ENCODE measurements at places on chromosomes 11 and 22.

DNA sequence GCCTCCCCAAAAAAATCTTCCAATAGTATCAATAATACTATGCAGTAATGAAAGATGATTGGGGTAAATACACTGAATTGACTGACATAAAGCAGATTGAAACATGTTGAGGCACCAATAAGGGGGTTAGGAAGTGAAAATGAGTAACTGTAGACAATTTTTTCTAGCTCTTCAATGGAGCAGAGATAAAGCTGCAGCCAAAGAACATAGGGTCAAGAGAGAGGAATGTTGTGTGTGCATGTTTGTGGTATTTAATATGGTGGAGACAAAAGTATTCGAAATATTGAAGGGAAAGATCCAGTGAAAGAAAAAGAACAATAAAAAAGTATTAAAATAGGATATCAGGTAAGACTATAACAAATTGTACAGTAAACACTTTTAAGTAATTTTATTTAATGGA lies 450.0 kb upstream of the CCDC179 start:
- no peak for DNase-seq

GRCh38 chr11:121699801-121700200 lies 247.0 kb upstream of the SORL1-AS1 start:
- DNase-seq = no peak

GRCh38 chr22:40279017-40279416 lies 67.3 kb upstream of the ADSL start:
- DNase-seq = no peak

DNA sequence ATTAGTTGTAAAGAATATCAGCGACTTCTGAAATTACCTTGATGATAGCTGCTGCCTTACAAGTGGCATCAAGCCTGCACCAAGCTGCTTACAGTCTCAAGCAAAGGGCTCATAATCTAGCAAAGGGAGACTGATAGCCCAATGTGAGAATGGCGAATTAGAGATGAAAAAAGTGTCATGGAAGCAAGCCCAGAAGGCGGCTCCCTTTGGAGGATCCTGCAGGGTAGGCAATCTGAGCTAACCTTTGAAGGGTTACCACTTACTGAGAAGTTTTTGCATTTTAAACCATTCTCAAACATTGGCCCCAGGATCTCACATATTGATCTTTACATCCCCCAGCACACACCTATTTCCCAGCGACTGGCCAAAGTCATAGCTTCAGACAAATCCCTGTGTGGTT lies 18.5 kb downstream of the GAB2 start:
- no peak for DNase-seq

DNA sequence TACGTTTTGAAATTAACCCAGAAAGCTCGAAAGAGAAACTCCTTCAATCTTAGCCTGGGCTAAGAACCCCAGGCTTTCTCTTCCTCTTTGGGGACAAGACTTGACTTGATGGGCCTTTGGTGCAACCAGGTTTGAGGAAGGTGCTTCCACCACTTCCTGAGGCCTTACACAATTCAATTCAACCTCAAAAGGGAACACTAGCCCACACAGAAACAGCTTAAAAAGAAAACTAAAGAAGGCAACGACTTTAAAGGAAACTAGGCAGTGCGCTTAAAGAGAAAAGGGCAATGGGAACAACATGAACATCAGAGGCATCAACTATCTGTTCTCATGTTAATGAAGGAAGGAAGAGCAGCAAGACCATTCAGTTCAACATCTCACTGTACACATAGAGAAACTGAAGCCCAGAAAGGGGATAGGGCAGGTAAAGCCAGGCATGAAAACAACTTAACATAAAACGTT lies 24.8 kb downstream of the PAK1 start:
- no peak for DNase-seq

DNA sequence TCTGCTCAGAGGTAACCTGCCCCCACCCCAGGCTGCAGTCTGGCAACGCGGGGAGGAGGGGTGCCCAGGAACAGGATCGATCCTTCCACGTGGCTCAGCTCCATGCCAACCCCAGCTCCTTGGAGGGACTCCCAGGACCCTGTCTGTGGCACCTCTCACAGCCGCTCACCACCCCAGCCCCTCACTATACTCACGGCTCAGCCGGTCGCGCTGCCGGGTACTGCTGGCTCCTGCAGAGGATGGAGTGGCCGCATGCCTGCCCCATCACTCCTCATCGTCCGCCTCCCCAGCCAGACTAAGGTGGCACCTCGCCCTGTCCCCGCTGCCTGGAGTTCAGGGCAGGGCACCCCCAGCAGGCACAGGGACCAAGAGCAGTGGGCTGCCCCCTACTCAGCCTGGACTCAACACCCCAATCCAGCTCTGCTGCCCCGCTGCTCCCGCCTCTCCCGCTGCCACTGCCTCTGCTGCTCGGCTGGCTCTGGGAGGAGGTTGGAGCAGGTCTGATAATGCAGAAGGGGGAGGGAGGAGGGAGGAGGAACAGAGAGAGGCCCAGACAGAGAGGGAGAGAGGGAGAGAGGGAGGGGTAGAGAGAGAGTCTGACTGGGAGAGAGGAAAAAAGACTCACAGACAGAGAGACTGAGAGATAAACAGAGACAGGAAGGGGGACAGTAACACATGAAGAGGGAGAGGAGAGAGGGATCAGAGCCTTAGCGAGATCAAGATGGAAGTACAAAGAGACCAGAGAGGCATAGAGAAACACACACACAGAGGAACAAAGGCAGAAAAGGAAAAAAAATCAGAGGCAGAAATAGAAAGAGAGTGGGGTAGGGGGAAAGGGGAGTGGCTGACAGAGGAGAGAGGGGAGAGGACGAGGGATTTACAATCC lies at the start of gene PDE2A:
PDE2A (minus strand) TSS at position 480 of the 886 bp plus-strand sequence; CDS start at position 265, 215 bp downstream.
- DNase-seq = no peak

- DNase-seq = no peak
These were observed 50.9 kb upstream of the TSPAN18 start for GRCh38 chr11:44675906-44676305.

DNA sequence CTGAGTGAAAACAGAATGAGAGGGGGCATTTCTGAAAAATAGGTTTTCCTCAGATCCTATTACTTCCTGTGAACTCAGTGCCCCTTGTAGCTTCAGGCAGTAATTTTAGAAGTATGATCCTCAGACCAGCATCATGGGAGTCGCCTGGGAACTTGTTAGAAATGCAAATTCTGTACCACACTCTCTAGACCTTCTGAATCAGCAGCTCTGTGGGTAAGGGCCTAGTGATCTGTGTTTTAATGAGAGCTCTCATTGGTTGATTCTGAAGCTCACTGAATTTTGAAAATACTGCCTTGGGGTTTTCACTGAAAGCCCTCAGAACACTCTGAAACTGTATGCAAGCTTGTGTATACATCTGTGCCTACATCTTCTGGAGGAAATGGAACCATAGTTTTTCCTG lies 647.2 kb upstream of the ANO5 start:
- no peak for DNase-seq

- DNase-seq = peak; percentile 88
These were observed 36.2 kb downstream of the TBC1D22A start for GRCh38 chr22:46798366-46799350.

GRCh38 chr11:12245549-12246016 lies 131.8 kb upstream of the PARVA start:
- DNase-seq = no peak

GRCh38 chr11:47204637-47204989 lies 10.2 kb upstream of the DDB2 start:
- DNase-seq = no peak

- DNase-seq = no peak
These were observed 9.7 kb downstream of the LRFN4 start for GRCh38 chr11:66866511-66866986.

DNA sequence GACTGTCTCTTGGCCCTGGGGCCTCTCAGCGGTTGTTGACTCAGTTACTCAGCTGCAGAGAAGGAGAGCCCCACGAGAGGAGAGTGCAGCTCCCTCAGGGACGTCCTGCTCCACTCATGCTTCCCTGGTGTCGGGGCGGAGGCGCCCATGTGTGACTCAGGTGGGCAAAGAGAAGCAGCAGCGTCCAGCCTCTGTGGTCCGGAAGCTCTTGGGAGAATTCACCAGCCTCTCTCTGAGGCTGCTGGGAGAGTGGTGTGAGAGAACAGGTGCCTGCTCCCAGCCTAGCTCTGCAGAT lies 25.7 kb downstream of the GLB1L2 start:
- no peak for DNase-seq

DNA sequence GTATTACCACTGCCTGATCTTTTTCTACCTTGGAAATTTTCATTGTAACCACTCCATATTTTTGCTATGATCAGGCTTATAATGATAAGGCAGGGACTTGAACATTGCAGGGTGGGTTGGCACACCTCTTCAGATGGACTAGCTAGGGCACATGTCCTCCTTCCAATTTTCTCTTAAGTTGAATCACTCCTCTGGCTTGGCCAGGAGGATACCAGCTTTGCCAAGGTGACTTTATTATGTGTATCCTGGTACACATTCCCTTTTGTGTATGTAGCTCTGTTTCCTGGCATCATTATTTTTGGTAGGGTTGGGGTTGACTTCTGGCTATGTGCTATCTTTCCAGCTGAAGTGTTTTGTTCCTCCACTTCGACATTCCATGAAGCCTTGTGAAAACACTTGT lies 8.5 kb upstream of the LDLRAD3 start:
- DNase-seq = no peak

- DNase-seq = no peak
These were observed 12.9 kb downstream of the SFI1 start for GRCh38 chr22:31509061-31509762.

GRCh38 chr22:29992341-29993275 lies 87.7 kb upstream of the HORMAD2 start:
- no peak for DNase-seq

GRCh38 chr22:41963453-41964111 lies 5.7 kb upstream of the SEPTIN3 start:
- DNase-seq = no peak

DNA sequence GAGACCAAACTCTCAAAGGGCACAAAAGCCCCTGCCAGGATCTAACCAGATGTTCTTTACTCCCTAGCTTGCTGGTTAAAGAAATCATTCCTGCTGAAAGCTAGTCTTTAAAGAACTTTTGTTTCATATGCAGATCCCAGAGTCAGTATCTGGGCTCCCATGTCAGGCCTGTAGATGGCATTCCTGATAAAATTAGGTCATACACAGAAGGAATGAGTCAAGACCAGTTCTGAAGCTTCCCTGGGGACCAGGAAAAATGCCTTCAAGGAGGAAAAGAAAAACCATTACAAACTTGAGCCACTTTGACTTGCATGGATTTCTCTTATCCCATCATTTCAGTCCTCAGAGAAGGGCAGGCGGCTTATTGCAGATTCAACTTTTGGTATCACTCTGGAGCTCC lies 5.9 kb downstream of the DBX1 start:
- DNase-seq = no peak

- no peak for DNase-seq
These were observed 53.9 kb downstream of the NOX4 start for GRCh38 chr11:89437317-89437716.

GRCh38 chr22:44535362-44536095 lies 37.5 kb upstream of the RTL6 start:
- DNase-seq = no peak

DNA sequence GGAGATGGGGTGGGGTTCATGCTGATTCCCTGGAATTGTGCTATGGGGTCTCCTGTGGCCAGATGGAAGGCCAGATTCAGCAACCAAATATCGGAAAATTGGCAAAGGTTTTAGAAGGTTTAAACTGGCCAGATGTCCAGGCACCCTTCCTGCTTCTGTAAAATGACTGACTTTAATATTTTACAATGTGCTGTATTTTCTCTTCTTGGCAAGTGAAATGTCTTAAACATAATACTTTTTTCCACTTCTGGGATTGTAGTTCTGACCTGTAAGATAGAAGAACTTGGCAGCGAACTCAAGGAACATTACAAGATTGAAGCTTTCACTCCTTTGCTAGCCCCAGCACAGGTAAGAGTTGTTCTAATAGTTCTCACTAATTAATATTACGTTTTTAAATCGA lies 17.5 kb downstream of the POLA2 start:
- no peak for DNase-seq

DNA sequence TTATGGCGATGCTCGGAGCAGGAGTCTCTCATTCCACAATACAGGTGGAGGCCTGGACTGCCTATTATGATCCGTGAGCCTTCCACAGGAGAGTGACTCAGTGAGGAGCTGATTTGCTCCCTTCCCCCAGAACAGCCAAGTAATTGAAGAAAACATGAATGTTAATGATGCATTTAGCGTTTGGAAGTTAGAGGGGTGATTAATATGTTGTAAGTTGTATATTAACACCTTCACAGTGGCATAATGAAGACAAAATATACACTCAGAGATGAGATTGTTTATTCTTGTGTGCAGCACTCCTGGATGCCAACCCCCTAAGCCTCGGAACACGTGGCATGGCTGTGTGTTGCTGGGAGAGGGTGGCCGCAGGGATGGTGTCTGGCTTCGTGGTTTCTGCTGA lies 98.6 kb downstream of the GRIK4 start:
- DNase-seq = no peak

DNA sequence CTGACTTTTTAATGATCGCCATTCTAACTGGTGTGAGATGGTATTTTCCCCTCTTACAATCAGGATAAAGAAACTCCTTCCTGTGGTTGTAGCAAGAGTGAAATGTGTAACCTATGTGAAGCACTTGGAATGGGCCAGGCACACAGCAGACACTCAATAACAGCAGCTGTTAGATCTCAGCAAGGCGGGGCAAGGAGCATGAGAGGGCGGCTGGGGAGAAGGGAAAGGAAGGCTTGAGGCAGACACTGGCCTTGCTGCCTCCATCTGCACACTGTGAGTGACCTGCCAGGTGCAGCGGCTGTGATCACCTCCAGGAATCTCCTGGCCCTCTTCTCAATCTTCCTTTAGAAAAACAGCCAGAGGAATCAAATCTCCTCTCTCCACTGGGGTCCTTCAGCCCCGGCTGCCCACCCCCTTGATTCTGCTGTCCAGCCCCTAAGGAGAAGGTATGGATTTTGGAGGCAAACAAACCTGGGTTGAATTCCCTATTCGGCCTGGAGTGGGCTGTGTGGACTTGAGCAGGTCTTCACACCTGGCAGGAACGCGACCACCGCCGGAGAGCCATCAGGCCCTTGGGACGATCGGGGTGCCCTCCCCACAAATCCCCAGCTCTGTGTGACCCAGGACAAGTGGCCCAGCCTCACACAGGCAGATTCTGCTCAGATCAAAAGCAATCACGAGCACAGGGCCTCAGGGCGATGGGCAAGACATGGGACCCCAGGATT lies 49.0 kb downstream of the RPUSD4 start:
- DNase-seq = no peak

DNA sequence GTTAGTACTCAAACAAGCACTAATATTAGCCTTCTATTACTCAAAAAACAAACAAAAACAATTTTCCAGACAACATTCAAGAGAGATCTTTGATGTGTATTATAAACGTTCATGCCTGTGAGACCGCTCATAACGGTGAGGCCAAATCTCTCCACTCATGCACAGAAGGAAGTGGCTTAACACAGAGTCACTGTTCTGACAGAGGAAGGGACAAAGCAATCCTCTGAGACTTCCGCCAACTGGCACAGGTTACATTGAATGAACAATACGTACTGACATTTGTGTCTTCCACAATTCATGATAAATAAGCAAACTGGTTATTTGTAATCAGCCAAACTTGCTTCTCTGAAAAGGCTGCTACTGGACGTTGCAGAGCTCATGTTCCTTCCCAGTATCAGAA lies 30.5 kb downstream of the CHKA start:
- DNase-seq = no peak

GRCh38 chr22:36759481-36760159 lies 16.3 kb downstream of the IFT27 start:
- no peak for DNase-seq

- DNase-seq = no peak
These were observed 122.0 kb downstream of the CTNND1 start for GRCh38 chr11:57883630-57884029.

GRCh38 chr11:32088117-32088941 lies 2.5 kb upstream of the RCN1 start:
- DNase-seq = no peak
